ENCODE measurements at places on chromosomes 1 and 21. TPM values are rescaled to one million over a fixed set of nuclear protein-coding genes. Genes with fewer than 3 reads are reported as not detected.

DNA sequence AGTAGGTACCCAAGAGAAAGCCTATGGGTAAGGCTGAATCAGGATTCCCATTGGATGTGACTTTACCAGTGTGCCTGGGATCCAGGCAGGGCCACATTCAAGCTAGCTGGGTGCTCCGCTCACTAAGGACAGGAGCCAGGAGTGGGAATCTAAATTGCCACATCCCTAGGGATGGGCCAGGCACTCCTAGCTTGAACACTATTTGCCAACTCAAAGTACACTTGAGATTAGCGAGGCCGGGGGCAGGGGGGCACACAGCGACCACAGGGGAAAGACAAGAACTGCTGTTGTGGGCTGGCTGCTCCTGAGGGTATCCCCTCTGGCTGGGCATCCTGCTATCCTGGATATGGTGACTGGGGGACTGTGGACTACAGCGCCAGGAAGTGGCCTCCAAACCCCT, 4.3 kb downstream of the SLC45A3 start:
- no peak for DNase-seq

DNA sequence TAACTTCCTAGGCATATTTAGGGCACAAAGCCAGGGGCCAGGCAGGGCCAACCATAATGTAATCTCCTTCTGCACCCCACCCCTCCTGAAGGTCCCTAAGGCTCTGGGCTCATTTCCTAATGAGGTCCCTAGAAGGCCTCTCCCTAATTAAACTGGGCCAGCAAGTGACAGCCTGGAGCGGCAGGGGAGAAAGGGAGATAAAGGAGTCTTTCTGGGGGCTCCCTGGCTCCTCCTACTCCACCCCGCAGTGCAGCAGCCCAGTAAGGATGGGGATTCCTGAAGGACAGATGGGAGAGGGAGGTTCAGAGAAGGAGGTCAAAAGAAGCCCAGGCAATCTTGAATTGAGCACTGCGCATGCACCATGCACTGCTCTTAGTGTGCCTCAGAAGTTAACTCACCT, 12.8 kb downstream of the LRP8 start:
- DNase-seq = no peak

DNA sequence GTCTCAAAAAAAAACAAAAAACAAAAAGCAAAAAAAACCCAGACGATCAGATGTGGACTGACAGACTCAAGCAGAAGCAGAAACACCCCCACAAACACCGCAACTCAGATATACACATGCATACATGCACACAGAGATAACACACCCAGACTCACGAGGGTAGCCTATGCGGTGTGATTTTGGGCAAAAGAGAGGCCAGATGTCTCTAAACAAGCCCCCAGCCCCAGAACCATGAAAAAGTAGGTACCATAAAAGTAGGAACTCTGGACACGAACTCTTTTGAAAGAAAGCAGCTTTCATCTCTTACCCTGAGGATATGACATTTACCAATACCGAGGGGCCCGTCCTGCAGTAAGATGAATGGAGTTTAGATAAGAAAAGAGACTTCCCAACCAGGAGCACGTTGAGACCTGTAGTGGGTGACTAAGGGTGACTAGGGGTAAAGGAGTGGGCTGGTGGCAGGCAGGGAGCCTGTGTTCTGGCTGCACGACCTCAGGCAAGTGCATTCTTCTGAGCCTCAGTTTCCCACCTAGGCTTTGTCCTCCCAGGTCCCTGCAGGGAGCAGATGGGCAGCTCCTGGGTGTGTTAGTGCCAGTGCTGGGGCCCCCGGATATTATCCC, 1.5 kb upstream of the TINAGL1 start:
- DNase-seq = no peak

DNA sequence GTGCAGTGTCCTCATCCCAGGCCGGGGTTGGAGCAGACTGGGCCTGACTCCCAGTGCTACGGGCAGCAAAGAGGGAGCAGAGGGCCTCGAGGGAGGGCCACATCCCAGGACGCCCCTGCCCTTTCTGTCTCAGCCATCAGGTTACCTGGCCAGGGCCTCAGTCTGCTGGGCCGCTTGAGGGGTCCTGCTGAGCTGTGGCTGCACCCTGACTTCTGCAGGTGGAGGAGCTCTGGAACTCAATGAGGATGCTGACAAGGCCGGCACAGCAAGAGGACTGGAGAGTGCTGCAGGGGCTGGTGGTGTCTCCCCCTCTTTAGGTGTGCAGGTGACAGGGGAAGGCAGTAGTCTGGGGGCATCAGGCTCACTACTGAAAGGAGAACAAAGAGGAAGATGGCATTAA, 3.3 kb downstream of the ZNF692 start:
- no peak for DNase-seq

- DNase-seq = peak; percentile 91
Observed at GRCh38 chr1:32107742-32108661, at the start of gene KPNA6. TSS of gene KPNA6 (plus strand) at chr1:32108056. CDS start at chr1:32108131, 75 bp downstream.

DNA sequence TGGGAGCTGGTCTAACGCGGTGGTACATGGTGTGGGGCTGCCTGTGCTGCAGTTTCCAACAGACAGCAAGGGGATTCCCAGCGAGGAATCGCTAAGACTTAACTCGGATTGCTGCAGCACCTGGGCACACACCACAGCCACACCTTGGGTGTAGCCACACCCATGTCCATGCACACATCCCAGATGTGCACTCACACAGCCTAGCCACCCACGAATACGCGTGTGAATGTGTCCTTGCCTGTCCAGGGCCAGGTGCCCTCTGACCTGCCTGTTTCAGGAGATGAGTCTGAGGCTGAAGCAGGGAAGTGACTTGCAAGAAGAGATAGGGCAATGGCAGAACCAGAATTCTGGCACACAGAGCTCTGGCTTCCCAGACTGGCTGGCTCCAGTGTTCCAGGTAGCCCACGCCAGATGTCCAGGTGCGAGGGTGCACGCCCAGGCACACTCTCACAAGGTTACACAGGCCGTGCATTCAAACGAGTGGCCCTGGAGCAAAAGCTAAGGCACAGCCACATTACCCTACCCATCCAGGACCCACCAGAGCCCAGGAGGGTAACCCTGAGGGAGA, 272.7 kb downstream of the TRABD2B start:
- DNase-seq = peak; percentile 15

- no peak for DNase-seq
Observed at GRCh38 chr1:7535934-7536878, 234.9 kb upstream of the VAMP3 start.

- DNase-seq = peak; percentile 74
Observed at GRCh38 chr1:25996966-25997827, 666 bp downstream of the PAFAH2 start.

DNA sequence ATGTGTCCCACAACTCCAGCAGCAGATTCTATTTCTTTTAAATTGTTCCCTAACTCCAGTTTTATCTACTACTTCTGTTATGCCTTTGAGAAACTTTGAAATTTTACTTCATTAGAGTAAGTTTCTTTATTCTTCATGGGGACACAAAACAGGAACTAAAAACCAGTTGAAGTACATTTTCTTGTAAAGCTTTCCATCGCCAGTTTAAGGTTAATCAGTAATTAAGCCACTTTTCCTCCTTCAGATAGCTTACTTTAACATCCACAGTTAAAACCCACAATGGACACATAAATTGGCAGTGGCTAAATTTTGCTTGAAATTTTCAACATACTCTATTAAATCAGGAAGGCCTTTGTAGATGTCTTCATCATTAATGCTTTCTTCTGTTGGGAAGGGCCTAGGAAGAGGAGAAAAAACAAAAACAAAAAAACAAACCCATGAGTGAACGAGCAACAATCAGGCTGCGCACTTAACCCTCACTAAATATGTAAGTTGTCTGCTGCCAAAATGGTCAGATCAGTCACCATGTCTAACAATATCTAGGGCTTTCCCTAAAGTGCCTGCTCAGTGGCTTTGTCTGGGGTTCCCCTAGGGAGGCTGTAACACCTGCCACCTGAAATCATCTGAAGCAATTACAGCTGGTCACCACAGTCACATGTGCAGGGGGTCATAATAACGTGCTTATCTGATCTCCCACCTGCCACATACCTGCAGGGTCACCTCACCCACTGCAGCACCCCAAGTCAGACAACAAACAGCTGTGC, 187.9 kb downstream of the VAV3 start:
- no peak for DNase-seq

DNA sequence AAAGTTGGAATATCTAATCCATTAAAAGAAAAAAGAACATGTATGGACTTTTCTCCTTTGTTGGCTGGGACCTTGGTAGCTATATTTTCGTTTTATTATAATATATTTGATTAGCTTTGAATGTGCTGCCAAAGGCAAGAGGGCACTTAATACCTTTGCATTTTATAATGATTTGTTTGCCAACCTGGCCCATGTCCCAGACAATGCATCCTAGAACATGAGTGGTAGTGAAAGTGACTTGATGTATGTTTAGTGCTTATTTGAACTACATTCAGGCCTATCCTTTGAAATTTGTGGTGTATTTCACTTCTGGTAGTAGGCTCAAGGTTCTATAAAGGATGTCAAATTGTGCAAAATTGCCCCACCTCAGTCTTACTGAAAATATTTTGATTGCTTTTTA, 25.9 kb downstream of the CACHD1 start:
- no peak for DNase-seq

DNA sequence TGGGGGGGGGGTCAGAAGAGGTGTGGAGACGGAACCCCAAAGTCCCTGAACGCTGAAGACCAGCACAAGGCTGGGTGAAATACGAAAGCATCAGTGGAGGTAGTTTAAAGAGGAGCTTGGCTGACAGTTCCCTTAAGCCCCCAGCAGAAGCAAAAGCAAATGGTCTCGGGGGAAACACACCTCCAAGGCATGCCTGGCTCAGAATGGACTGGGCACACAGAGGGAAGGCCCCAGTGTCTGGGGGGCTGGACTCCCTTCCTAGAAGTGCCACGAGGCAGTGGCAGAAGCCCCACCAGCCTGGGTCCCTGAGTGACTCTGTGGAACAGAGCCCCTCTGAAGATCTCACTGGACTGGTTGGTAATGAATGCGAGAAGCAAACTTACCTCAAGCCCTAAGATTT, 43.9 kb downstream of the UBE2G2 start:
- DNase-seq = no peak

DNA sequence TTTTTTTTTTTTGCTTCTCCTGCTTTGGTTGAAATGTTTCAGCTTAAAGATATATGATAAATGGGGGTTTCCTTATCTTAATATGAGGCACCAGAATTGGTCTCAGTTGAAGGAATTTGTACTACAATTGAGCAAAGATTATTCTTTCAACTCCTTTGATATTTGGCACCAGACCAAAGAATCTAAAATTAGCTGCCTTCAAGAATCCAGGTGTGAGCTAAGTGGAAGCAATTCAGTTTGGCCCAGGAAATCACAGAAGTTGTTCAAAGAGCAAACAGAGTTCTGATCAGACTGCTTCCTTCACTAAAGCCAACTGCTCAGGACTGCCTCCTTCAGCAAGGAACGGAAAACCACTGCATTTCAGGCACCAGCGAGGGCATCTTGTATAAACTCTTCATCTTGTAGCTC, 68.3 kb upstream of the BCAR3 start:
- DNase-seq = no peak

GRCh38 chr1:59506952-59507351, 210.1 kb downstream of the FGGY start:
- DNase-seq = no peak

- DNase-seq = no peak
Observed at GRCh38 chr1:169392406-169392805, 24.4 kb downstream of the BLZF1 start.

- no peak for DNase-seq
Observed at GRCh38 chr1:6915999-6916565, 130.8 kb downstream of the CAMTA1 start.

DNA sequence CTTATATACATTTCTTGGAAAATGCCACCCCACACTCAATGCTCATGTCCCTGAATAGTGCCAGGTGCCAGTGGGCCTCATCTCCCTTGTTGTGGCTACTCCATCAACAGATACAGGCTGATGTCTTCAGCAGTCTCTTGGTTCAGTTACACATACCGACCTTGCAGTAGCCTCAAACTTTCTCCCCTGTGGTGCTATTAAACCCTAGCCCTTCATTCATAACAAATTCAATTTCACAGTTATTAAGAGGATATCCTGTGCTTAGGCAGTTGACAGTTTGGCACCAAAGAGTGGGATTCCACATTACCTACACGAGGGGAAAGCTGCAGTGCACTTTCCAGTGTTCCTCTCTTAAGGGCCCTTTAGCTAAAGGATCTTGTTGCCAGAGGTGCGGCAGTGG, 35.9 kb upstream of the CAMK1G start:
- no peak for DNase-seq

DNA sequence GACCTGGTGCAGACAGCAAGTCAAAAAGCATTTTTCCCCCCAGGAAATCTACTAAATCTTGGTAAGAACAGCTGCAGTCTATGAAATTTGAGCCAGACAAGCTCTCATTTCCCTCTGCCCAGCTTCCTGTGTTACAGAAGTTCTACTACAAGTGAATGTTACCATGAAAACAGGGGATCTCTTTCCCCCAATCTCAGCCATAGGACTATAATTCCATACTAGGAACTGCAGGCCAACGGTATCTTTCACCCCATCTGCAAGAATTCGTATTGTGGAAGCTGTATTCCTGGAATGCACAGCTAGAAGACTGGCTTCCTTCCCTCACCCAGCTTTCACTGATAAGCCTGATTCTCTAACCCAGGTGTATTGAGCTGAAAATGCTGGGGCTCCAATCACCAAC, 1655.4 kb downstream of the BRINP3 start:
- no peak for DNase-seq

- DNase-seq = no peak
Observed at GRCh38 chr1:3717715-3718601, 34.3 kb upstream of the CCDC27 start.

DNA sequence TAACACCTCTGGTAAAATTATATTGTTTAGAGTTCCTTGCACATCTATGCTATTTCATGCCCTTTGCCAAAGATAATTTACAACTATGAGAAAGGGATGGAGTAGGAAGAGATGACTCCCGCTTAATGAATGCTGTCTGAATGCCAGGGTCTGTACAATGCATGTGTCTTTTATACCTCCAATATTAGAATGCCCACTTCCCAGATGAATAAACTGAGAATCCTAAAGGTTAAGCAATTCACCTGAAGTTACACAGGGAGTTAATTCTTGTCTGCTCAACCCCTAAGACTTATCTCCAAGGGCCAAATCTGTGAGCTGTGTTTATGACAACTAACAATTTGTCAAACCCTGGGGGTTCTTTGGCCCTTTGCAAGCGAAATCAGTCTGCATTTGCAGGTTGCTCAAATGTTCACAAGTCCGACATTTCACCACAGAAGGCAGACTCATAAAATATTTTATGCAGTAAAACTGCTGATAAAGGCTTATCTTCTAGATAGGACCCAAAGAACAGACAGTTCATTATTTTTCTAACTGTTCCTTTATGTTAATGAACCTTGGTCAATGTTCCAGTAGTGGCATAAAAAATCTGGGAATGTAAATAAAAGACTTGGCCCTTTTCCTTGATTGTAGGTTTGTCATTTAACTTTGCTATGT, 50.2 kb upstream of the ATP1A1 start:
- DNase-seq = no peak

The TNFAIP8L2 gene
- total RNA-seq = 16.0 TPM

The CERS2 gene
- total RNA-seq = 322 TPM

The FDPS gene
- 206 TPM for total RNA-seq

The LCE6A gene
- not detected for total RNA-seq

The GJB3 gene
- 0.29 TPM for total RNA-seq

The CCDC17 gene
- 4.9 TPM for total RNA-seq

The LCE1D gene
- not detected for total RNA-seq

The EFNA1 gene
- total RNA-seq = 226 TPM

The ATP1A4 gene
- total RNA-seq = not detected

The SLC44A3 gene
- 24.2 TPM for total RNA-seq

The PROK1 gene
- total RNA-seq = not detected

The LYSMD1 gene
- total RNA-seq = 6.2 TPM

Data from upper lobe of left lung (tissue), 6 donors.